ENCODE measurements at places on chromosomes 5 and 9. TPM values are rescaled to one million over a fixed set of nuclear protein-coding genes. Genes with fewer than 3 reads are reported as not detected.

DNA sequence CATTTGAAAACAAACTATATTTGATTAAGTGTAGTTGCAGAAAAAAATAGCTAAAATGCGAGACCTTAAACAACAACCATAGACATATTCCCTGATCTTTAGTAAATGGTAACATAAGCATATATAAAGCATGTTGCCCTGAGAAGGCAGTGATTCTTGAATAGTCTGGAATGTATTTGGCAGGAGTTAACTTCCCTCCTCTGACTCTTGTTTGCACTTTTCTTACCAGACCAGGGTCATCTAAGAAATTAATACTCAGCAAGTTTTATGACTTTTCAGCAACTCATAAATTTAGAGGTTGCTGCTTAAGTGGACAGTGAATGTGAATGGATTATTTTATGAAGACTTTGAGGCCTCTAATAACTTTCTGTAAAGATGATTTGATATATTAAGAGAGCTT is 55.3 kb upstream of the NUDT12 start:
- no peak for DNase-seq

GRCh38 chr5:76787237-76787636 is 31.6 kb upstream of the F2RL1 start:
- DNase-seq = peak; percentile 61

GRCh38 chr9:32706004-32706724 is 70.7 kb upstream of the TAF1L start:
- DNase-seq = peak; percentile 19

DNA sequence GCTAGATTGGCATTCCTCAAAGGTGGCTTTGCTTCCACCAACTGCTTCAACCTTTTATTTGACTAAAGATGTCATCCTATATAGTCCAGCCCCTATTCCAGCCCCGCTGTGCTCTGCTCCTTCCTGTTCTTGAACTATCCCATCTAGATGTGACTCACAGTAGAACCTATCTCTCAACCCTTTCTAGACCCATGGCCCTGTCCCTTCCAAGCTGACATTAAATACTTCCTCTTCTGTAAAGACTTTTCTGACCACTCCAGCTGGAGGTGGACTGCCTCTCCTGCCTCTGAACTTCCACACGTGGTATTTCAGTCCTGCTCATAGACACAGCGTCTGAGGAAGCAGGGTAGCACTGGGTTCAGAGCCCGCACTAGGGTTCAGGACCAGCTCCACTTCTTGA is 32.4 kb downstream of the OSTF1 start:
- no peak for DNase-seq

DNA sequence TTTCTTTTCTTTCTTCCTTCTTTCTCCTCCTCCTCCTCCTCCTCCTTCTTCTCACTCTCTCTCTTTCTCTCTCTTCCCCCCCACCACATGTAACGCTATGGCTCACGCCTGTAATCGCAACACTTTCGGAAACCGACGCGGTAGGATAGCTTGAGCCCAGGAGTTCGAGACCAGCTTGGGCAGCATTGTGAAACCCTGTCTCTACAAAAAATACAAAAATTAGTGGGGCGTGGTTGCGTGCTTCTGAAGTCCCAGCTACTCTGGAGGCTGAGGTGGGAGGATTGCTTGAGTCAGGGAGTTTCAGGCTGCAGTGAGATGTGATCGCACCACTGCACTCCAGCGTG is 736 bp upstream of the GLDC start:
- no peak for DNase-seq

GRCh38 chr5:37735649-37736347 is 104.0 kb downstream of the GDNF start:
- DNase-seq = no peak

GRCh38 chr5:37190592-37190991 is 58.6 kb downstream of the CPLANE1 start:
- DNase-seq = peak; percentile 39

DNA sequence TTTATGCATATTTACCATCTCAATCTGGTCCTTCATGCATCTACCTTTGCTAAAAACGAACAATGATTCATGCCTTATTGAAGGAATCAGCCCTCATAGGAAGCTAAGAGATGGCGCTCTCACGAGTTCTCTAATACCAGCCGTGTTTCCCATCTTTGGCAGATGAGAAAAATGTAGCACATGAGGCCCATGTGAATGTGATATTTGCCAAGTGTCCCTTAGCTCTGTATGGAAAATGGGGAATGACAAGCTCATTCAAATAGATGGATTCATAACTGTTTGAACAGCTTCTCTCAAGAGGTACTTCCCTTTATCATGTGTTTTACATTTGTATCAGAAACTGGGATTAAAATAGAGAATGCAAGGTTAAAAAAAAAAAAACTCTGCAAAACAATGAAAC is 66.1 kb downstream of the TTC39B start:
- no peak for DNase-seq

DNA sequence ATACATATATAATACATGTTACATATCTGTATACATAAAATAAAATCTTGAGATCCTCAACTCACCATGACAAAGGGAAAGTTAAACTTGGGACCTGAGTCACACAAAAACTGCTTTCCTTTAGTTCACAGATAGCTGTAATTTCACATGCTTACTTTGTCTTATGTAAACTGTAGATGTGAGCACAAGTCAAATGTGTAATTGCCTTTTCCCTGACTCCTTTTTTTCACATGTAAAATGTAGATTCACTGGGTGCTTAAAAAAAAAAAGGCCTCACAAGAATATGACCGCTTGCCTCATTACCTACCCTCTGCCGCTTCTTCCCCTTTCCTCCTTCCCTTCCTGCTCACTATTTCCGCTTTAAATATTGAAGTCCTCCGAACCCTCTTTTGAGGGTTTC is 21.9 kb upstream of the FAM169A start:
- no peak for DNase-seq

DNA sequence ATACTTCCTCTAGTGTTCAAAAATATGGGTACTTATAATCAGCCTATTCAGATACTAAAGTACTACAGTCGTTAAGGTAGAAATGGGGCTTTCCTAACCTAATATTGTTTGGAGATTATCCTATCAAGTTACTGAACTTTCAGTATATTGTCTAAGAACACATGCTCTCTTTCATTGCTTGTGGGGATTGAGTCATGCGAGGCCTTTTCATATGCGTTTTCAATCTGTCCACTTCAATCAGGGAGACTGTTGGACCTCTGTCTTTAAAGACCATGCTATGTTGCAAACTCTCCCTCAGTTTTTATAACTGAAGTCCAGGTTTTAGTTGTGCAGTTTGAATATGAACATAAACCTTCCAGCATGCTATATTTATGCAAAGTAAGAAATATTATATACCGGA is 15.0 kb downstream of the PRR16 start:
- no peak for DNase-seq

The PLPP7 gene
- not detected for total RNA-seq
